Heart right ventricle (tissue), 16 donors: ENCODE measurements at places on chromosomes 16 and 17. TPM values are rescaled to one million over a fixed set of nuclear protein-coding genes. Genes with fewer than 3 reads are reported as not detected.

DNA sequence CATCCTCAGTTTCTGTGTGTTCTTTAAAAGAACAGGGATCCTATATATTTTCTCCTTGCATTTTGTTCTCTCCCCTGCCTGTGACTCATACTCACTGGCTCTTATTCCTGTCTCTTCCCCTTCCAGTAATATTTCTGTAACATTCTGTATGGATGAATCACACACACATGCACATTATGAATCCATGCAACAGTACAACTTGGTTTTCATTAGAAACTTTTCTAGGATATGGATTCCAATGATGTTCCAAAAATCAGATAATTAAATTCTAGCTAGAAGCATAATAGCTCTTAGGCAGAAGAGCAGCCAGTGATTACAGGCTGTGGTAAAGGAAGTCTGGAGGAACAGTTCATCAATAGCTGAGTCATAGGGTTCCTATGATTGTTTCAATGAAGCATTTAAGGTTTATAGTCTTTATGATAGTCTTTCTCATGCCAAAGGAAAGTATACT, 119.6 kb upstream of the PMFBP1 start:
- H3K36me3 ChIP-seq: no peaks in the 10 kb centered on the region
- H3K27me3 ChIP-seq: no peaks in the 10 kb centered on the region
- H3K4me3 ChIP-seq: no peak overlapping the region
- no peak for DNase-seq
- H3K27ac ChIP-seq: no peak overlapping the region
- no peaks in the 10 kb centered on the region for H3K4me1 ChIP-seq

DNA sequence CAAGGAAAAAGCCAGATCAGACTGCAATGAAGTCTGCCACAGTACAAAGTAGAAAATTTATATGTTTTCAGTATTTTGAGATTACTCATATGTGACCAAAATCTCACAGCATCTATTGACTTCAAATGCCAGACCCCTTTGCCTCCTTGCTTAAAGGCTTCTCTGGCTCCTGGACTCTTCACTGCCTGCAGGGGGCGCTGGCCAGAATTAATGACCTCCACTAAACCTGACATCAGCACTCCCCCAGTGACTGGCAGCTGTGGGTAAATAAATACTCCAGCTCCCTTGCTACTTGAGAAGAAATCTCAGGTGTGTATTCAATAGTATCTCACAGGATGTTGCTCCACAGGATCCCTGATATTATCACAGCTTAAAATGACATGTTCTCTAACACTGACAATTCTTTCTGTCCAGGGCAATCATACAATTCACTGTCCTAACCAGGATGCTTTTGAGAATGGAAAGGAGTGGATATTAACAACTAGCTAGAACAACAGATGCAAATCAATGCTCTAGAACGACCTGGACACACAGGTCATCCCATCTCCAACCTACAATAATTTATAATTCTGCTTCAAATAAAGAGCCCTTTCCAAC, 4.0 kb downstream of the BECN1 start:
- no peak overlapping the region for H3K4me3 ChIP-seq
- DNase-seq: peak; percentile 23
- H3K27me3 ChIP-seq: no peaks in the 10 kb centered on the region
- H3K27ac ChIP-seq: no peak overlapping the region

GRCh38 chr16:78390092-78390491, 290.6 kb downstream of the WWOX start:
- H3K36me3 ChIP-seq: no peaks in the 10 kb centered on the region
- H3K27ac ChIP-seq: no peak overlapping the region
- peaks cover 12% of the 10 kb centered on the region for H3K4me1 ChIP-seq
- H3K4me3 ChIP-seq: no peak overlapping the region

- H3K27ac ChIP-seq: no peak overlapping the region
- H3K4me3 ChIP-seq: no peak overlapping the region
- peaks cover 4% of the 10 kb centered on the region for H3K4me1 ChIP-seq
- no peaks in the 10 kb centered on the region for H3K27me3 ChIP-seq
- no peak for DNase-seq
Measured at GRCh38 chr16:4016658-4017057, 99.6 kb downstream of the ADCY9 start.

- H3K36me3 ChIP-seq: no peaks in the 10 kb centered on the region
- peaks cover 23% of the 10 kb centered on the region for H3K4me1 ChIP-seq
- H3K27ac ChIP-seq: no peak overlapping the region
- H3K4me3 ChIP-seq: no peak overlapping the region
- no peak for DNase-seq
Measured at GRCh38 chr17:73748508-73748907, 104.3 kb upstream of the SDK2 start.

DNA sequence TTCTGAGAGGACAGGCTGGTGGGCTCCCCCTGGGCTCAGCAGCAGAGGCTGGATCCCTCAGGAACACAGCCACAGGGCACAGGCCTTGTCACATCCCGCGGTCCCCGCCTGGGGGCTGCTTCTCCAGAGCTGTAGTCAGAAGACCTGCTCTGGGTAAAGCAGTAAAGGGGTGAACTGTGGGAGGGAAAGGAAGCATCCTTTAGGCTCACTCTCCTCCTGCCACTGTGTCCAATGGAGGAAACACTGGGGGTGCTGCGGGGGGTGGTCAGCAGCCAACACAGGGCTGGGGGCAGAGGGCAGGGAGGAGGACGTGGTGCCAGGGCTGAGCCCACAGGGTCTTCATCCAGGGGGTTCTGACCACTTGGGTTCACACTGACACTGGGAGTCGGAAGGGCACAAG, 5.0 kb upstream of the SLC38A8 start:
- no peak overlapping the region for H3K4me3 ChIP-seq
- no peak overlapping the region for H3K27ac ChIP-seq
- DNase-seq: no peak
- no peaks in the 10 kb centered on the region for H3K27me3 ChIP-seq

DNA sequence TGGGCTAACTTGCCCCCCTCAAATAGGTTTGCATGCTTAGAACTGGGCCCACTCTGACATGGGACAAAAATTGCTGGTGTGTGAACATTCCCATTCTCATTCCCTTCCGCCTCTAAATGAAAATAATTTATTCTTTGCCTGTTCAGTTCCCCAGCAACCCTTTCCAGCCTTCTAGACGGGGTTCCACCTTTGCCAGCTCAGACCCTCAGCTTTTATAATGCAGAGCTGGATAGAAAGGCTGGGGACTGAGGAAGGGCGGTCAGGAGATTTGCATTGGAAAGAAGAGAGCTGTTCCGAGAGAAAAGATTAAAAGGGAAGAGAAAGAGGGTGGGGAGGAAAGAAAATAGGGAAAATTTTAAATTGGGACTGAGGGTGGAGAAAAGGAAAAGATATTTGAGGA, 151.1 kb upstream of the WSCD1 start:
- H3K27me3 ChIP-seq: no peaks in the 10 kb centered on the region
- DNase-seq: no peak
- H3K36me3 ChIP-seq: no peaks in the 10 kb centered on the region
- no peak overlapping the region for H3K27ac ChIP-seq
- H3K4me1 ChIP-seq: no peaks in the 10 kb centered on the region

DNA sequence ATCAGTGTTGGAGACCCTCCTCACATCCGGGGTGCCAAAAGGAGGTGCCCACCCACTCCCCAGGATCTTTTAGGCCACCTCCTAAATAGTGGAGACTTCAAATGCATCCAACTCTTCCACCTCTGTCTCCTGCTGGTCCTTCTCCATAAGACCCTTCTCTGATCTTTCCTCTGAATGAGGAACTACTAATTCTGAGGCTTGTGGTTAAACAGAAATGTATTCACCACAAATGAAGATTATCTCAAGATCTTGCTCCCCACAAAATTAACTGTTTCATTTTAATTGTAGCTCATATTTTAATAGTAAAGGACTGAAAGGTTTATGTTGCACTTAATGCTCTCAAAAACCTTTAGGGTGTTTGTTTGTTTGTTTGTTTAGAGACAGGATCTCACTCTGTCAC, 34.1 kb downstream of the TLE7 start:
- H3K36me3 ChIP-seq: no peaks in the 10 kb centered on the region
- no peak for DNase-seq
- H3K4me3 ChIP-seq: no peak overlapping the region
- peaks cover 53% of the 10 kb centered on the region for H3K27me3 ChIP-seq
- H3K27ac ChIP-seq: no peak overlapping the region
- no peaks in the 10 kb centered on the region for H3K4me1 ChIP-seq

DNA sequence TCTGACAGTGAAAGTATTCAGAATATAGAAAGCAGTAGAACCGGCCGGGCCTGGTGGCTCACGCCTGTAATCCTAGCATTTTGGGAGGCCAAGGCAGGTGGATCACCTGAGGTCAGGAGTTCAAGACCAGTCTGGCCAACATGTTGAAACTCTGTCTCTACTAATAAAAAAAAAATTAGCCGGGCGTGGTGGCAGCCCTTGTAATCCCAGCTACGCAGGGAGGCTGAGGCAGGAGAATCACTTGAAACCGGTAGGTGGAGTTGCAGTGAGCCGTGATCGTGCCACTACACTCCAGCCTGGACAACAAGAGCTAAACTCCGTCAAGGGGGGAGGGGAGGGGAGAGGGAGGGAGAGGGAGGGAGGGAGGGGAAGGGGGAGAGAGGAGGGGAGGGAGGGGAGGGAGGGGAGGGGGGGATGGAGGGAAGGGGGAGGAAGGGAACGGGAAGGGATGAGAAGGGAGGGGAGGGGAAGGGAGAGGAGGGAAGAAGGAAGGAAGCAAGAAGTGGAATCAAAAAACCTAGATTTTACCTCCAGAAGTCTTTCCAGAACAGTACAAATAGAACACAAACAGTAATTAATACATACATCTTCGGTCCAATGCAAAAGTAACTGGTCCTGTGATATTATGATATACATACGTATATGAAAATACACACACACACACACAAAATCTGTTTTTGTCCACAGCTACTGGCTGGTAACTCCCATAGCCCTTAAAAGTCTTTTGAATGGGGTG, 10.9 kb upstream of the NT5C start:
- no peaks in the 10 kb centered on the region for H3K36me3 ChIP-seq
- H3K4me3 ChIP-seq: no peak overlapping the region
- H3K27ac ChIP-seq: no peak overlapping the region
- H3K4me1 ChIP-seq: no peaks in the 10 kb centered on the region

DNA sequence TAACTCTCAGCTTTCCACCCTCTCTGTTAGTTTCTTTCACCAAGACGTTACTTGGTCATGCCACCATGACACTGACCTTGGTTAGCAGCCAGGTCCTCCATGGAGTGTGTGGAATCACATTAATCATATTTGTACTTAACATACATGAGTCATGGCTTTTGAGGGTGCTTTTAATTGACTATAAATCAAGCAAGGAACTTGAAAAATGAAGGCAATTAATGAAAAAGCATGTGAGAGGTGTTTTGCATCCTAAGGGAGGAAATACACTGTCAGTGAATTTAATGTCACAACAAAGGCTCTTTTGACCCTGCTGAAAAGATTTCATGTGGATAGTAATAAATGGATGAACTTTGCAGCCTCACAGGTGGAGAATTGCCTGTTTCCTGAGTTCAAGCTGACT, 240.7 kb downstream of the CDH13 start:
- H3K36me3 ChIP-seq: no peaks in the 10 kb centered on the region
- H3K27ac ChIP-seq: no peak overlapping the region
- no peak for DNase-seq
- no peaks in the 10 kb centered on the region for H3K27me3 ChIP-seq
- H3K4me1 ChIP-seq: peaks cover 8% of the 10 kb centered on the region
- no peak overlapping the region for H3K4me3 ChIP-seq

- H3K27ac ChIP-seq: no peak overlapping the region
- H3K4me1 ChIP-seq: peaks cover 5% of the 10 kb centered on the region
- DNase-seq: no peak
- no peak overlapping the region for H3K4me3 ChIP-seq
- H3K27me3 ChIP-seq: no peaks in the 10 kb centered on the region
Measured at GRCh38 chr16:70664325-70665112, 18.2 kb downstream of the IL34 start.

GRCh38 chr16:77917971-77918370, 104.4 kb upstream of the CLEC3A start:
- no peak overlapping the region for H3K27ac ChIP-seq
- no peak for DNase-seq
- H3K4me3 ChIP-seq: no peak overlapping the region
- H3K27me3 ChIP-seq: no peaks in the 10 kb centered on the region

DNA sequence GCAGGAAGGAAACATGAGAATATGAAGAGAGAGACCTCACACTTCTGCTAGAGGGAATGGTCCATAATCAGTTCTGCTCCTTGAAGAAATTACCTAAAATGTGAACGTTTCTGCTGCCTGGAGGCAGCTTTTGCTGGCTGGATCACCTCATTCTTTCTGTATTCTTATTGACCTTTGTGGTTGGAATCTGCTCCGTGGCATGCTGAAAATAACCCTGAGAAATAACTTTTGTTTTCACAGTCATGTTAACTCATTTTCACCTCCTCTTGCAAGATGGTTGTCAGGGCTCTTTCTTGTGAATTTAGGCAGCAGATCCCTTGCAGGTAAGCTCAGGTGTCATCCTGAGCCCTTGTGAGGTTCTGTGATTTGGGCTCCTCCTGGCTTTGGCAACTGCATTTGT, 70.2 kb downstream of the IRF8 start:
- no peak overlapping the region for H3K4me3 ChIP-seq
- peaks cover 3% of the 10 kb centered on the region for H3K4me1 ChIP-seq
- H3K27ac ChIP-seq: no peak overlapping the region
- H3K27me3 ChIP-seq: no peaks in the 10 kb centered on the region

DNA sequence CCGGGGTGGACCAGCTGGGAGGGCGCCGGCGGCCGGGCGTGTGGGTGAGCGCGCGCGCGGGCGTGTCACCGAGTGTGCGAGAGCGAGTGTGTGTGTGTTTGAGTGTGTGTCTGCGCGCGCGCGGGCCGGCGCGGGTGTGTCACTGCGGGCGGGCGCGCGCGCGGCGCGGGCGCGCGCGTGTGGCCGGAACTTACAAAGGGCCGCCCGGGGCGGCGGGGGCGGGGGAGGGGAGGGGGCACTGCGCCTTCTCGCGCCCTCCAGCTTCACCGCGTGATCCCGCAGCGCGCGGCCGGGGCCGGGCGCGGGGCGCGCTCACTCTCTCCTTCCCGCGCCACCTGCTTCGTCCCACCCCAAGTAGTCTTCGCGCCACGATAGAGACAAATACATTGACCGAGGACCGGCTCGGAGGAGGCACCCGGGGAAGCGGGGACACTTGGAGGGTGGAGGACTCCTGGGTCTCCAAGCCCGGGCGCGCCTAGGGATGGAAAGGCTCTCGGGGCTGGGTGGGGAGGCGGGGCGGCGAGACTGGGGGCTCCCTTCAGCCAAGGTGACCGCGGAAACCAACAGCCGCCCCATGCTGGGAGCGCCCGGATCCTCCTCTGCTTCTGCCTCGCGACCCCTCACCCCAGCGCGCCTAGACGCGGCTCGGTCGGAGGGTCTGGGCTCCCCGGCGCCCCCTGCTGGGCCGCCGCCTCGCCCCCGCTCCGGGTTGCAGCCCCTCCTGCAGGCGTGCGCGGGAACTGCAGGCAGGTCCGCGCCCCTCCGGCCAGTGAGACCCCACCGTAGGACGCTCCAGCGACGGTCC, at the start of gene SRCIN1:
Gene SRCIN1 (minus strand): TSS at position 112 of the 805 bp plus-strand sequence. CDS start 247 bp downstream, outside the sequence.
- H3K36me3 ChIP-seq: no peaks in the 10 kb centered on the region
- H3K4me1 ChIP-seq: peaks cover 20% of the 10 kb centered on the region
- DNase-seq: peak; percentile 40
- peak within 1 kb of the TSS; percentile 58 for H3K27ac ChIP-seq
- peaks cover 82% of the 10 kb centered on the region for H3K27me3 ChIP-seq

KRT27 gene
- polyA plus RNA-seq: not detected

TMEM132E gene
- not detected for polyA plus RNA-seq

NPIPB5 gene
- polyA plus RNA-seq: 21.8 TPM

CLDN7 gene
- polyA plus RNA-seq: 1.6 TPM
